Spinal cord (tissue), 10 donors: ENCODE measurements at places on chromosomes 1 and 21. TPM values are rescaled to one million over a fixed set of nuclear protein-coding genes. Genes with fewer than 3 reads are reported as not detected.

SPOCD1 gene
- 0.43 TPM for polyA plus RNA-seq

- DNase-seq = no peak
These were observed 290.5 kb upstream of the DPYD start for GRCh38 chr1:98211271-98211845.

GRCh38 chr1:156436141-156437036 is 64.2 kb downstream of the MEF2D start:
- peak; percentile 39 for DNase-seq

GRCh38 chr1:51551081-51551480 is 32.0 kb upstream of the EPS15 start:
- DNase-seq = no peak

DNA sequence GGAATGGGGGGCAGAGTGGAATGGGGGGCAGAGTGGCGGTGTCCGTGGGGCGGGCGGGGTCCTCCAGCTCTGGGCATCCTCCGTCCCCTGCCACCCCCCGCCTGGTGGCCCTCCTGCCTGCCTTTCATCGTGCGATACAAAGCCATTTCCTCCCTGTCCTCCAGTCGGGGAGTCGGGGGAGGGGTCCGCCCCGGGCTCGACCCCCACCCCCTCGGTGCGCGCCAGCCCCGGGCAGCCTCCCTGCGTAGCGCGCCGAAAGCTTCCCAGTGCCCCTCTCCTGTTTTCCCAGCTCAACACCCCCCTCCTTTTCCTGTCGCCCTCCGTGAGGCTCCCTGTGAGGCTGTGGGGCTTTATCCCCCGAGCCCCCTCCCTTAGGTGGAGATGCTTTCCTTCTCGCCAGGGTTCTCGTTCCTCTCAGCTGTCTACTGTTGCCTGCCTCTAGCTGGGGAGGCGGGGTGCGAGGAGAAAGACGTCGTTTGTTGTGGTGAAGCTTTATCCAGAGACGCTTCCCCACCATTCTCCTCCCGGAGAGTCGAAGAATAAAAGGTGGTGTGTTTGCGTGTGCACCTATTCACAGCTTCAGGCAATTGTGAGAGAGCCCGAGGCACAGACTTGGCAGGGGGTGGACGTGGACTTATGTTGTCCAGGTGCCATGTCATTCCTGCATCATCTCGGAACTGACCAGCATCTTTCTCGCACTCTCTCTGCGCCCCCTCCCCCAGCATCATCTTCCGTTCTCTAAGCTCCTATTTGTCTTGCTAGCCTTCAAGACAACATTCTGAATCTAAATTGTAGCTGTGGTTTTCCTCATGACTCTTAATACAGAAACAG is 848 bp downstream of the DNM3 start:
- DNase-seq = peak; percentile 33

DNA sequence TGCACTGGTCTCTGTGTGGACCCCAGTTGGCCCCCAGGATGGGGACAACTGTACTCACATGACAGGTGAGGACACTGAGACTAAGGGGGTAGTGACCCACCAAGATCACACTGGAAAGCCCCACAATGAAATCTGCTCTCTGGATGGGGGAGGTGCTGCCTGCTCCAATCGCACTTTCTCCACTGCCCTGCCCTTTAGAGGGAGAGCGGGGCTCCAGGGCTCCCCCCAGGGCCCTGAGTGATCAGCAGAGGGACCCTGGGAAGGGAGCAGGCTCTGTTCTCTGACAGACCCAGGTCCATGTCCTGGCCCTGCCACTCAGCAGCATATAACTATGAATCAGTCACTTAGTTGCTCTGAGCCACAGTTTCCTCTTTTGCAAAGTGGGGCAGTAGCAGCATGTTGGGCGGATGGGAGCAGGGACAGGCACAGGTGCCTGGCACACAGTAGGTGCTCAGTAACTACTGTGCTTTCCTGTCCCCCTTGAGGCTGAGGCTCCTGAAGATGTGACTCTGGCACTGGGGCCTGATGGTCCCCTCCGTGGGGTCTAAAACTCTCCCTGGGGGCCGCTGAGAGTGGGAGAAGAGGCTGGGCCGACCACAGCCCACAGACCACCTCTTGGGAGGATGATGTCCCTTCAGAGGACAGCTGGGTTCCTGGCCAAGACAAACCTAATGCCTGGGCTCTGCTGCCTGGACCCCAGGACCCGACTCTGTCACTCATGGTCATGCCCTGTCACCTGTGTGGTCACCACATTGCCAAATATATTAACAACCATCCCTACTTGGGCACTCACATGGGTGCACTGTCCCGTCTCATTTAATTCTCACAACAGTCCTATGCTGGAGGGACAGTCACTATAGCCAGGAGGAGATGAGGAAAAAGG is 222.7 kb downstream of the PTPRU start:
- no peak for DNase-seq

ERVH48-1 gene
- 2.0 TPM for polyA plus RNA-seq

SLC41A1 gene
- 76.7 TPM for polyA plus RNA-seq

CD48 gene
- polyA plus RNA-seq = 0.62 TPM

GRCh38 chr1:41811051-41811795 is 107.5 kb downstream of the HIVEP3 start:
- no peak for DNase-seq

MIXL1 gene
- polyA plus RNA-seq = 0.92 TPM

- DNase-seq = no peak
These were observed 34.0 kb downstream of the BACH1 start for GRCh38 chr21:29332461-29333362.

FGGY gene
- 9.0 TPM for polyA plus RNA-seq

GRCh38 chr1:10450836-10451235 is 1.0 kb downstream of the CORT start:
- DNase-seq = no peak

- DNase-seq = no peak
These were observed 22.4 kb upstream of the ZBTB18 start for GRCh38 chr1:244028701-244029100.

SIM2 gene
- 3.3 TPM for polyA plus RNA-seq

TMEM51 gene
- polyA plus RNA-seq = 11.3 TPM

SNX7 gene
- 23.6 TPM for polyA plus RNA-seq

SELP gene
- polyA plus RNA-seq = 1.0 TPM

GRCh38 chr1:145959957-145960467 is 2.2 kb upstream of the LIX1L start:
- DNase-seq = no peak

- DNase-seq = peak; percentile 51
These were observed 13.8 kb upstream of the KCNQ4 start for GRCh38 chr1:40769815-40770214.

- no peak for DNase-seq
These were observed 2.9 kb downstream of the LAMC1 start for GRCh38 chr1:183025782-183026774.

- DNase-seq = no peak
These were observed 59.9 kb downstream of the WARS2 start for GRCh38 chr1:119080586-119080985.

- DNase-seq = no peak
These were observed 16.1 kb downstream of the CLCN6 start for GRCh38 chr1:11822091-11822490.

GRCh38 chr1:98896711-98897445 is 107.8 kb downstream of the PLPPR5 start:
- DNase-seq = no peak

DNA sequence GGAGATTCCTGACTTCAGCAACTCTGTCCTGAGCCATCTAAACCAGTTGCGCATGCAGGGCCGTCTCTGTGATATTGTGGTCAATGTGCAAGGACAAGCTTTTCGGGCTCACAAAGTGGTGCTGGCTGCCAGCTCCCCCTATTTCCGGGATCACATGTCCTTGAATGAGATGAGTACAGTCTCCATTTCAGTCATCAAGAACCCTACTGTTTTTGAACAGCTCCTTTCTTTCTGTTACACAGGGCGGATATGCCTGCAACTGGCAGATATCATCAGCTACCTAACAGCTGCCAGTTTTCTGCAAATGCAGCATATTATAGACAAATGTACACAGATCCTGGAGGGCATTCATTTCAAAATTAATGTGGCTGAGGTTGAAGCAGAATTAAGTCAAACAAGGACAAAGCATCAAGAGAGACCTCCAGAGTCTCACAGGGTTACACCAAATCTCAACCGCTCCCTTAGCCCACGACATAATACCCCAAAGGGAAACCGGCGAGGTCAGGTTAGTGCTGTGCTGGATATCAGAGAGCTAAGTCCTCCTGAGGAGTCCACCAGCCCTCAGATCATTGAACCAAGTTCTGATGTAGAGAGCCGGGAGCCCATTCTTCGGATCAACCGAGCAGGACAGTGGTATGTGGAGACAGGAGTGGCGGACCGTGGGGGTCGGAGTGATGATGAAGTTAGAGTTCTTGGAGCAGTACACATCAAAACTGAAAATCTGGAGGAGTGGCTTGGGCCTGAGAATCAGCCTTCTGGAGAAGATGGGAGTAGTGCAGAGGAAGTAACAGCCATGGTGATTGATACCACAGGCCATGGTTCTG is 2.3 kb downstream of the ZBTB37 start:
- no peak for DNase-seq

GRCh38 chr1:204505674-204506200 is 10.5 kb upstream of the MDM4 start:
- no peak for DNase-seq

DNA sequence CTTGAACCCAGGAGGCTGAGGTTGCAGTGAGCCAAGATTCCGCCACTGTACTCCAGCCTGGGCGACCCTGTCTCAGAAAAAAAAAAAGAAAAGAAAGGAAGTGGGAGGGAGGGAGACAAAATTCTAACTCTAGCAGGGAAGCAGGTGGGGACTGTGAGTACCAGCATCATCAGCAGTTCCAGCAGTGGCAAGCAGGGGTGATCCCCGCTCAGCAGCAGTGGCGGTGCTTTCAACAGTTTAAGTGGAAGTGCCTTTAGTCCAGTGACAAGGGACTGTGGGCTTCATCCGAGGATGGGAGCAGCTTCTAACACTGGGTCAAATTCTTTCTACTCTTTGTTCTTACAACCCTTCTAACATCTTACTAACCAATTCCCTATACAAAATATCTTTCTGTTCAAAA is 858.1 kb upstream of the ADAMTS5 start:
- no peak for DNase-seq

GRCh38 chr1:33819913-33820311 is 44.0 kb upstream of the HMGB4 start:
- no peak for DNase-seq

MTARC2 gene
- 26.4 TPM for polyA plus RNA-seq

DNA sequence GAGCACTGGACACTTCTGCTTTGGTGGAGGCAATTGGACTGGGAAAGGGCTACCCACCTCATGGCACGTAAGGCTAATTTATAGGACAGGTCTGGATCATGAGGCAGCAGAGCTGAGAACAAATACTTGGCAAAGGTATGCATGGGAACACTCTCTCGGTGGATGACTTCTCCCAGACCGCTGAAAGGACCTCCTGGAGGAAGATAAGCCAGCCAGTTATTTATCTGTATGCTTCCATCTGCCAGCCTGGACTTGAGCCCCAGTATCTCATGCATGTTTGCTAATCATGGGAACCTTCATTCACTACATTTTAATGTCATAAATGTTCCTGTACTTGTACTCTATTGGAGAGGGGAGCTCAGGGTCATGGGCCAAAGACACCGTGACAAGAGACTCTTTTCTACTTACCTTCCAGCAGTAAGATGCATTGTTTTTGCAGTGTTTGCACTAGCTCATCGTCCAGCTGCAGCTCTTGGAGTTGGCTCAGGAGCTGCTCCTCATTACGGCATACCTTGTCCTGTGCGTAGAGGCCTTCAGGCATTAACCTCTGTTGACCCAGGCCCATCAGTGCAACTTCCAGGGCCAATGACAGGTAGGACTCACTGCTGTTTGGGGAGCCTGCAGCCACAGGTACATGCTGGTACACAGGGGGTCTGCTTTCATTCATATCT is 23.7 kb downstream of the UROD start:
- no peak for DNase-seq

DNA sequence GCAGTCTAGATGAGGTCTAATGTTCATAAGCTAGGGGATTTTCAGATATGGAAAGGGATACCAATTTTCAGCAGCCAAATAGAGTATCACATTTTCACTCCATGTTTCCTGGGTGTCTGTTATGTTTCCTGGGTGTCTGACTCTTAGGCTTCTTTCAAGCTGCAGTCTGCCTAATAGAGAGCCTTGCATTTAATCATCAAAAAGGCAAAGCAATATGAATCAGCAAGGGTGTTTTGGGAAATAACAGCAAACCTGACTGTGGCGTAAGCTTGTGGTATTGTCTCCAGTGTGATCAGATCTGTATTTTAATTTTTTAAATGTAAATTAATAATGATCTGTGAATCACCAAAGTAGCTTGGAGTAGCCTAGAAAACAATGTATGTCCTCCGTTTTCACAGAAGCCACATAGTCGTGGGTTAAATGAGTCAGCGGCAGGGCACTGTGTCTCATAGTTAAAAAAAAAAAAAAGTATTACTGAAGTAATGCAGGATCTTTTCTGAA is 10.4 kb downstream of the LGALS8 start:
- DNase-seq = no peak

GRCh38 chr21:42319376-42319775 is 4.2 kb upstream of the TFF3 start:
- DNase-seq = no peak

DNA sequence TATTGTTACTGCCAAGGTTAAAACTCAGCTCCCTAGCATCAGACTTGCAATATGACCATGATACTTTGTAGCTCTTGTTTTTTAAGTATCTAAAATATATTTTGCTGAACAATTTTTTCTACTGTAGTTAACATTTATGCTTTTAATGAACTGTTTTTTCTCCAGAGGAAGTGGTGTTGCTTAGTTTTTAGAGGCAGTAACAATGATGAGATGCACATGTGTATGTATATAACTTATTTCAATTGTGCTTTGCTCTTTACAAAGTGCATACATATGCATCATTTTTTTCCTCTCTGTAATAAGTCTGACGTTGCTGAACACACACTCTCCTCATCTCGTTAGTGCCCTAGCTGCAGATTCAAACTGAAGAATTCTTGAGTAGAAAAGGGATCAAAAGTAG is 418.8 kb downstream of the ZP4 start:
- DNase-seq = no peak

- no peak for DNase-seq
These were observed 7.5 kb upstream of the FOXO6 start for GRCh38 chr1:41353744-41354143.

- DNase-seq = no peak
These were observed 332.6 kb downstream of the PBX1 start for GRCh38 chr1:164891615-164892014.

DNA sequence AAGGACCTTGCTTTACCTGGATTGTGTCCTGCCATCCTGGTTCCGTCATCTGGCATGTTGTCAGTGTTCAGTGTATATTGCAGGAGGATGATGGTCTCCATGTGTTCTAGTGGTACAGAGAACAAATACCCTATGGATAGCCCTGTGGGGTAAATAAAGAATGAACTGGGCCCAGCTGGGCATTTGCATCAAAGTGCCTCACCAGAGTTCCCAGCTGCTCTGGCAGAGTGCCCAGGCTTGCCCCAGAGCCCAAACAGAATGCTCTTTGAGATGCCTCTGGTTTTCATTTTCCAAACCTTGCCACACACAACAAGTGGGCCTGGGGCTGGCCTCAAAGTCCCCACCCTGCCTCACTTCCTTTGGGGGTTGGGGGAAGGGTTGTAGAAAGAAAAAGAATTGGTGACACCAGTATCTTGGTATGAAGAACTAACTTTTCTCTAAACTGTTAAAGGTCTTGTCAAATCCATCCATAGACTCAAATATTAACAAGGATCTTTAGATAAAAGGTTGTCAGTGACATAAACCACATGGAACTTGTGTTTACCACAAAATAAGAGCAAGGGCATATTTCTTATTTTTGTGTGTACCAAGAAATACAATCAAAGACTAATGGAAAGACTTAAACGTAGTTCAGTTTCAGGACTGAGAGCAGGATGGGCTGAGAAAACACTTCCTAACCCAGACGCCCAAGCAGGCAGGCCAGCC is 82.2 kb downstream of the LMO4 start:
- peak; percentile 86 for DNase-seq
